ENCODE measurements at places on chromosomes 11 and 22.

DNA sequence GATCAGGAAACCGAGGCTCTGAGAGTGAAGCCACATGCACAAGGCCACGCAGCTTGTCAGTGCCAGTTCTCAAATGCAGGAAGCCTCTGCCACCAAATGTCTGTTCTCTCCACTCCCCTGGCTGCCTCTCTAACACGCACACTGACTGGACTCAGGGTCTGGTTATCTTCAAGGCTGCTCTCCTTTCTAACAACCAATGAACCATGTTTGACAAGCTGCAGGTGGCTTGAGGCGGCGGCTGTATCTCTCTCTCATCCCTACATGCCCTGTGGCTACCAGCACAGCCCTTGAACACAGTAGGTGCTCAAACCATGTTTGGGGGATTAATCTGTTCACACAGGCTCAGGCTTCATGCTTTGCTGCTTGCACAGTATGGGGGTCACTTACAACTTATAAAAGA, 23.7 kb downstream of the MFNG start:
- DNase-seq = no peak

DNA sequence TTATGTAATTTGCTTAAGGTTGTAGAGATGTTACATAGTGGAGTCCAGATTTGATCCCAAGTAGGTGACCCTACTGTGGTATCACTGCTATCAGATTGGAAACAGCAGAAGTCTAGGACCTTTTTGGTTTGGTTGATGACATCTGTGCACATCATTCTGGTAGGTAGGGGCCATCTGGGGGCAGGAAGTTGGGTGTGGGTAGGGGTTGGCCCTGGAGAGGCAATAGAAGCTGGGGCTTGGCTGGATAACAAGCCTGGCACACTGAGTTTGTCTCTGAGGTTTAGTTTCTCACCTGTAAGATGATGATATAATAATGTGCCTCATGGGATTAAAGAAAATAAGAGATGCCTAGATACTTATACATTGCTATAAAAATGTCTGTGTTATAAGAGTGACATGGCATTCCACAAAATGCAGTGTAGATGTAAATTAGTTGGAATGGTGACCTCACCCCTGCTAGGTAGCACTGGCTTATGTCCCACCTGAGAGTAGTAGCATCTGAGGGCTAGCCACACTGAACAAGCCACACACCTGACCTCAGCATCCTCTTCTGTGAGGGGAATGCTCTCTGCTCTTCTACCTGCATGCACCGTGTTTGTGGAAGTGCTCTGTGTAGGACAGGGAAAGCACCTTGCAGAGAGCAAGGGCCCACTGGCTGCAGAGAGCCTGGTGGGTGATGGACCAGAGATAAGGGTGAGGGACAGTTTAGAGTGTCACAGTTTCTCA, 36.9 kb downstream of the PTPRJ start:
- DNase-seq = no peak

DNA sequence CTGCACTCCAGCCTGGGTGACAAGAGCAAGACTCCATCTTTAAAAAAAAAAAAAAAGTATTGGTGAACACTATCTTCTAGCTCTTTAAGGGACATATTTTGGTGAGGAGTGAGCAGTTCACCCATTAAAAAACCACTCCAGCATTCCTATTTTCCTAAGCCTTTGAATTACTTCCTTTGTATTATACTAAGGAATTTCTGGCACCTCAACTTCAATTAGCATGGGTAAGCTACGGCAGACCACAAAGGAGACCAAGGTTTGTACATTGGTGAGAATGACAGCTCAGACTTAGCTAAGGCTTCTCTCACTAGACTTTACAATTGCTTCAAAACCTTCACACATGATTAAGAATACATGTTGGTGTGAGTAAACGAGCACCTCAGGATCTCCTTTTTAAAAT, 57.0 kb upstream of the BIRC3 start:
- no peak for DNase-seq

DNA sequence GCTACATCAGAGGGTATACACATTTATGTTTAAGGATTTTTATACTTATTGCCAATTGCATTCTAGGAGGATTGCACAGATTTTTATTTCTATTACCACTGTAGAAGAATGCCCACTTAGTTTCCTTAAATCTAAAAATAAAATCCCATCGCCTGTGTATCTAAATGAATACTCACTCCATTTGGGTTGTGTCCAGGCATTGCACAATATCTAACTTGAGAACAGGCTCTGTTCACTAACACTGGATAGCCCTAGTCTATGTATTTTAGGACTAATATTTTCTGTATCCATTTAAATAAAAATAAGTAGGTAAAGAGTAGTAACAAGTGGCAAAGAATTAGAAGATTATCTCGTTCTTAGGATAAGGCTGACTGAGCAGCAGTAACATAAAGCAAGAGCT, 4.1 kb downstream of the C11orf52 start:
- no peak for DNase-seq

- no peak for DNase-seq
Observed at GRCh38 chr22:36808721-36809344, 8.0 kb downstream of the PVALB start.

- no peak for DNase-seq
Observed at GRCh38 chr22:17825876-17826550, 51.7 kb upstream of the BID start.

- DNase-seq = no peak
Observed at GRCh38 chr11:9577556-9577955, 4.1 kb downstream of the WEE1 start.

DNA sequence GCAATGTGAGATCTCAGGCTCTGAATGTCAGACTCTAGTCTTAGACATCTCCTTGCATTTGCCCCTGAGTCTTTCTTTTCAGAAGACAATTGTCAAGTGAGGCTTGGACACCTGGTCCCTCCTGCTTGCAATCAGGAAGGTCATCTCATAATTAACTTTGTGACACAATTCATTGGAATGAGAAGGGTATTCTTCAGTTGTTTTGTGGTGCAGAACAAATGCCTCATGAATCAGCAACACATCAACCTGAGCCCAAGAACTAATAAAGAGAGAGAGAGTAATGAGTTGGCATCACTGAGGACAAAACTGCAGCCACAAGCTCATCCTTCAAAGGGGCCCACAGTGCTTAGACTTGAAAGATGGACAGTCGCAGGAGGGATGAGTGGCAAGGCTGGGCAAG, 375.8 kb downstream of the INSC start:
- DNase-seq = no peak

DNA sequence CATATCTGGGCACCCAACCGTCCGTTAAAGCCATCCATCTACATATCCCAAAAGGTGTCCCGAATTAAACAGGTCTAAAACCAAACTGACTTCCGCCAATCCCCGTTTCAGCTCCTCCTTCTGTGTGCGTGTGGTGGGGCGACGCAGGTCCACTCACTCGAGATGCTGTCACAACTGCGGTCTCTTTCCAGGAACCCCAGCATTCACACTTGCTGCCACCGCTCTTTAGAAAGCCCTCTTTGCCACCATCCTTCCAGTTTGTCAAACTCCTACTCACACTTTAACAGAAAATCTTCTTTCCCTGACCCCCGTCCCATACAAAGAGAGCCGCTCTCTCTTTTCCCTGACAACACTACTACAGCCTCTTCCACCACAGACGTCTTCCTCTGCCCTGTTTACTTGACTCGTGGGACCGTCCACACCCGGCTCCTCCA, 467 bp downstream of the ESS2 start:
- no peak for DNase-seq

DNA sequence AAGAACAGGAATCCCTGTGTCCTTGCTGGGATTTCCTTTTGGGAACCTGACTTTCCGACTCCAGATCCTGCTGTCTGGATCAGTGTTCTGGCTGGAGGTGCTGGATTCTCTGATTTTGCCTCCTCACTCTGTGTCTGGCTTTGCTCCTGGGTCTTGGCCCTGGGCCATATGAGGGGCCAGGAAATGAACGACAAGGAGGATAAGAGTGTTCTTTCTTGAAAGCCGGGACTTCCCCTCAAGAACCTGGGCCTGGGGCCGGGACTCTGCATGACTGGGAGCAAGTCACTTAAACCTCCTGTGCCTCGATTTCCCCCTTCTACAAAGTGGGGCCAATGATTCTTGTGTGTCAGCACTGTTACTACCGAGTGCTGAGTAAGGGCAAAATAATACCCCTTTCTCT, 2.9 kb upstream of the MYO7A start:
- no peak for DNase-seq

GRCh38 chr11:13101644-13102512, 92.8 kb downstream of the RASSF10 start:
- DNase-seq = no peak

GRCh38 chr22:44891791-44892190, 118.0 kb downstream of the PHF21B start:
- no peak for DNase-seq

DNA sequence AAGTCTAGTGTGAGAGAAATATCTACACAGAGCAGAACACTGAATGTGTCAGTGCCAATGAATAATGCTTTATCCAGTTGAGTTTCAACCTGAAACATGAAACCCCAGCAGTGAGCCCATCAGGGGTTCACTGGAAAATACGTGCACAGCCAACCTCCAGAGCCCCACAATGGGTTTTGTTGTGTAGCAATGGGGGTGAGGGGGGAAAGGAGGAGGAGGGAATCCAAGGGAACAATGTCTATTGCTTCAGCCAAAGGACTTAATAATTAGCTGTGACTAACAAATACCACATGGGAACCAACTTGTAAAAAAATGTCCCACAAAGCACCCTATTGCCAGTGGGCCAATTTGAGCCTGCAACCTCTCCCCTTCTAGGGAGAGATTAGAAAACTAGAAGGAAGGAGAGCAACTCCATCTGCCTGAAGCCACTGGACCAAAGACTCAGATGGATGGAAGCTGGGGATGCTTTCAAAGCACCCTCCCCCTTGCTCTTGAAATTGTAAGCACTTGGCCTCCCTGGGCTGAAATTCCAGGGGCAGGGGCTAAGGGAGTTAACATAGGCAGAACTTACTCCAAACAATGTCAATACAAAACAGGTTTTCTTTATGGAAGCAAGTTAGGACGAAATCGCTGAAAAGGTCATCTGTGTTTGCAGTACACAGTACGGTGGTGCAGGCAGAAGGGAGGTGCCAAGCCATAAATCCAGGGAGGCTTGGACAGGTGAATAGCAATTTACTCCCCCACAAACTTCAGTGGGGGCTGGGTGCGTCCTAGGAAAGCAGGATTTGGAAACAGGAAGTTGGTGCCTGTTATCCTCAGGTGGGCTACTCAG, 99.8 kb downstream of the ARL14EP start:
- no peak for DNase-seq

DNA sequence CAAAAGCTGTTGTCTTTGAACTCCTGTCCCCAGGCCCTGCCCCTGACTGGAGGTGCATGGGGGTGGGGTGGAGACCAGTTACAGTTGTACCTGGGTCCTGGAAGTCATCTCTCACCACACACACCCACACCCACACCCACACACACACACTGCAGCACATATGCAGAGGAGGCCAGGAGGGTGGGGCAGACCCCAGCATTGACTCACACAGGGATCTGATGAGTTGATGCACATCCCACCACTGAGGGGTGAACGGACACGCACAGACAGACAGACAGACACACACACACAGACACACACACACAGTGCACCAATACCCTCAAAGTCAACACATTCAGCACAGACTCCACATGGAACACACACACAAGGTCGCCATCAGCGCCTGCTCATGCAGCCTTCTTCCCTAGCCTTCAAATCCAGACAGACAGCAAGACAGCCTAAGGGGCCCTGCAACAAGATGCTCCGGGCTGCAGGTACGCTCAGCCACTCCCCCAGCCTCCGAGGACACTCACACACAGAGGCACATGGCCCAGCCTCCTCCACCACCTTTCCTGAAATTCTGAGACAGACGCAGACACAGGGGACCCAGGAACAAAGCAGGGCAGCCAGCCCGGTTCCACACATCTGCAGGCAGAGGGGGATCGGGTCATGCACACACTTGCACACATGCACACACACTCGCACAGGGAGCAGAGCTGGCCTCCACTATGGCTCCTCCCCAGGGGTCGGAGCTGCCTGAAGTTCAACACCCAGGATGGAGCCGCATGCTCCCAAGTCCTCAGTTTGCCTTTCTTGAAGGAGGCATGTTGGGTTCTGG, 26.5 kb downstream of the SYT7 start:
- no peak for DNase-seq

GRCh38 chr11:13917264-13917663, 45.3 kb upstream of the SPON1 start:
- no peak for DNase-seq

DNA sequence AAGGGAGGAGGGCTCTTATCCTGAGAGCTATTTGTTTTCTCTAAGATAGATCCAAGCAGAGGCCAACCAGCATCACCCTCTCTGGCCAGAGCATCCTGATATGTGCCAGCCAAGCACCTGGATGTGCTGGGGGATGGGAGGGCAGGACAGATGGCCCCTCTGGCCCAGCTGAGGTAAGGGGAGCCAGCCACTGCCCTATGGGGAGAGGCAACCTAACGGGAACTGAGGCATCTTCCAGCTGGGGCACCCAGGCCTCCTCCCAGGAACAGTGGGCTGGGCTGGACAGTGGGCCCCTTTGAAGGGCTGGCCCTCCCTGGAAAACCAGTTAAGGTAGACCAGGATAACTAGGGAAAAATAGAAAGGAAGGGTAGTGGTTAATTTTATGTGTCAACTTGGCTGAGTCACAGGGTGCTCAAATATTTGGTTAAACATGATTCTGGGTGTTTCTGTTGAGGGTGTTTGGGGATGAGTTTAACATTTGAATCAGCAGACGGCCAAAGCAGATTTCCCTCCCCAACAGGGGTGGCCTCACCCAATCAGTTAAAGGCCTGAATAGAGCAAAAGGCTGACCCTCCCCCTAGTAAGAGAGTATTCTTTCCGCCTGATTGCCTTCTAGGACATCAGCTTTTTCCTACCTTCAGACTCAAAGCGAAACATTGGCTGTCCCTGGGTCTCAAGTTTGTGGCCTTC, 595.1 kb downstream of the BUD13 start:
- no peak for DNase-seq

- DNase-seq = peak; percentile 41
Observed at GRCh38 chr11:128324531-128325141, 262.7 kb downstream of the ETS1 start.

DNA sequence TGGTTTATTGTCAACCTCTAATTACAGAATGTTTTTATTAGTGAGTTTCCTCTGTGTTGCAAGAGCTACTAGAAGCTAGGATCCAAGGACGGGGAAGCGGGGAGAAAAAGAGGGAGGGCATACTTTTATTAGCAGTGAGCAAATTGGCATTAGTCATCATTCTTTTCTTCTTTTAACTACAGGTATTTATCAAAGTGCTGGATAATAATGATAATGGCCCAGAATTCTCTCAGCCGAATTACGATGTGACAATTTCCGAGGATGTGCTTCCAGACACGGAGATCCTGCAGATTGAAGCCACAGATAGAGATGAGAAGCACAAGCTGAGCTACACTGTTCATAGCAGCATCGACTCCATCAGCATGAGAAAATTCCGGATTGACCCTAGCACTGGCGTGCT, 179.7 kb upstream of the MTNR1B start:
- DNase-seq = no peak

- no peak for DNase-seq
Observed at GRCh38 chr11:131533149-131533548, 162.7 kb downstream of the NTM start.

DNA sequence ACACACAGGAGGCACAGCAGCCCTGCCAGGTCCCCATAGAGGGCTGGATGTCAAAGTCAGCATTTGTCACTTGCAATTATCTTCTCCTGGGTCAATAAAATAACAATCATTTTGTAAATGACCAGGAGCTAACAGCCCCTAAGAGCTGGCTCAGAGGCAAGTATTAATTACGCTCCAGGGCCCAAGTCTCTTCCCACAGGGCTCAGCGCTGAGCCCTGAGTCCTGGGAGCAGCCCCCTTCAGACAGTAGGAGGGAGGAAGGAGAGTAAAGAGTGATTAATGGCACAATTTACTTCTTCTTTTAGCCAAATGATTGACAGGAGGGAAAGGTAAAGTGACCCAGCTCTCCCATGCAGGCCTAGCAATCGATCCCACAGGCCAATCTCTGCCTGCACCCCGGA, 99.0 kb upstream of the DRD2 start:
- no peak for DNase-seq

Measured in activated gamma-delta T cell (primary cell).